ENCODE measurements at places on chromosomes 5 and 9. TPM values are rescaled to one million over a fixed set of nuclear protein-coding genes. Genes with fewer than 3 reads are reported as not detected.

The ATP6V0E1 gene
- 304 TPM for total RNA-seq

The SWI5 gene
- 59.5 TPM for total RNA-seq

The XRCC4 gene
- total RNA-seq, result 21.5 TPM

The GPX8 gene
- total RNA-seq, result 129 TPM

The TSLP gene
- 1.1 TPM for total RNA-seq

The PDZD2 gene
- 1.2 TPM for total RNA-seq

The IFNK gene
- not detected for total RNA-seq

The NCS1 gene
- total RNA-seq, result 40.3 TPM

The TLX3 gene
- not detected for total RNA-seq

The IL13 gene
- total RNA-seq, result not detected

The ACO1 gene
- 25.5 TPM for total RNA-seq

The C9orf72 gene
- 6.4 TPM for total RNA-seq

The SHC3 gene
- 0.02 TPM for total RNA-seq

Data from H4 (cell line).